ENCODE measurements at places on chromosomes 6 and 20.

DNA sequence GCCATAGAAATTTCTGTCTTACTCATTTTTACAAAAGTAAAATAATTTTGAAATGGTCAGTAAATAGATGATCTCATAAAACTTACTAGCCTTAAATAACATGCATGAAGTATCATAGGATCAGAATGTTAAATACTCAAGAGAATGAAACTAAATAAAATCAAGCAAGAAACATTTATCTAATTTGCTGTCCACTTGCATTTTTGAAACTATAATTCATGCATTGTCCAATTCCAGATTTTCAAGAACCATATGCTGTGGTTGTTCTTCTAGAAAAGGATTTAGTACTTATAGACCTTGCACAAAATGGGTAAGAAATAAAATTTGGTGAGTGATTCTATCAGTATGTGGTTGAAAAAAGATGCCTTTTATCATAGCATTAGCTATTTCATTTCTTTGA lies 107.0 kb downstream of the STXBP5 start:
- no peak for DNase-seq
- peaks cover 10% of the 10 kb centered on the region for H3K36me3 ChIP-seq
- H3K4me1 ChIP-seq, result peaks cover 1% of the 10 kb centered on the region
- H3K4me3 ChIP-seq, result no peak overlapping the region

- DNase-seq, result no peak
- H3K36me3 ChIP-seq, result peaks cover 4% of the 10 kb centered on the region
- H3K27me3 ChIP-seq, result peaks cover 2% of the 10 kb centered on the region
- H3K4me1 ChIP-seq, result no peaks in the 10 kb centered on the region
Measured at GRCh38 chr20:62965363-62965771, 12.9 kb downstream of the SLC17A9 start.

DNA sequence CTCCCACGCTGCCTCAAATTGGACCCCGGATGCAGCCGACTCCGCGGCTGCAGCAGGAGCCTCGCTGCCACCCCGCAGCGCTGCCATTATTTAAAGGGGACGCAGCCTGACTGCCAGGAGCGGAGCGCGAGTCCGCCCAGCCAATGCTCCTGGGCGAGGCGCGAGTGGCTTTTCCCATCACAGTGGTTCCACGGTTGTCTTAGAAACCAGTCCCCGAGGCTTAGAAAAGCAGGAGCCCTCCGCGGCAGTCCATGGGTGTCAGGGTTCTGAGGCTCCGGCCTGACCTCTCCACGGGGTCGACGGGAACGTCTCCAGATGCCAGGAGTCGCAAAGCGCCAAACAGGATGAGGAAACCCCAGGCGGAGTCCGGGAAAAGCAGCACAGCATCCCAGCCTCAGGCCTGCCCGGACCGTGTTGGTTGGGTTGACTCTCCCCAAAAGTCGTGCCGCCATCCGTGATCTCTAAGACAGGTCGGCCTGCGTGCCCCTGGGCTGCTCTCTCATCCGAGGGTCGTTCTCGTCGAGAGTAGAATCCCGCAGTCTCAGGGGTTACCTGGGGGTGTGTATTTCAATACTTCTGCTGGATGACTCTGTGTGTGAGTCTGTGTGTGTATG lies 975.8 kb upstream of the DEFB115 start:
- H3K36me3 ChIP-seq, result peaks cover 2% of the 10 kb centered on the region
- peak overlapping the region; percentile 17 for H3K4me3 ChIP-seq
- no peak for DNase-seq
- peak overlapping the region; percentile 13 for H3K27ac ChIP-seq
- no peaks in the 10 kb centered on the region for H3K27me3 ChIP-seq
- H3K4me1 ChIP-seq, result peaks cover 18% of the 10 kb centered on the region

GRCh38 chr6:46347669-46348068 lies 143.6 kb downstream of the RCAN2 start:
- no peaks in the 10 kb centered on the region for H3K4me1 ChIP-seq
- no peaks in the 10 kb centered on the region for H3K36me3 ChIP-seq
- DNase-seq, result no peak
- H3K27ac ChIP-seq, result no peak overlapping the region
- H3K4me3 ChIP-seq, result no peak overlapping the region

DNA sequence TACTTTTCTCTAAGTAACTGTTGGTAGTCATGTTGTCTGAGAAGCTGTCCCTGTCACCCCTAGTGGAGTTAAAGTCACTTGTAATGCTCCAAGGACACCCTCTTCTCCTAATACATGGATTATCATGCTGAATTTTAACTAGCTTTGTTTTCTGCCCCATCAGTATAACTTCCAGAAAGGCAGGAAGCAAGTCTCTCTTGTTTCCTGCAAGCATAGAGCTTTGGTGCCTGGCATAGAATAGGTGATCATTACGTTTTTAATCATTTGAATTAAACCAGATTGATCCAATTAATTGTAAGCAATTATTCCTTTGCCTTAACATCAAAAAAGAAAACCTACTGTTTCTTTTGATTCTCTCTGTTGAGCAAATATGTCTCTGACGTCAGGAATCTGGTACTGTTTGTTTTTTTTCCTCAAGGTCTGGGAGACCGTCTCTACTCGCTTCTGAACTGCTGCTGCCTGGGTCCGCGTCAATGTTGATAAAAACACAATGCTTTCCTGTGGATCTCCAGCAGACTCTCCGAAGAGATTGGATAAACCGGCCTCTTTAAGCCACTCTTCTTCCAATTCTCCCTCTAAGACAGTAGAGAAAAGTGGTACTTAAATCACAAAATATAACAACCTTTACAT lies 71.8 kb downstream of the ARHGAP18 start:
- no peak overlapping the region for H3K27ac ChIP-seq
- H3K27me3 ChIP-seq, result no peaks in the 10 kb centered on the region
- peaks cover 8% of the 10 kb centered on the region for H3K36me3 ChIP-seq
- no peak overlapping the region for H3K4me3 ChIP-seq
- DNase-seq, result no peak

GRCh38 chr20:330233-331149 lies 5.1 kb downstream of the SOX12 start:
- no peak overlapping the region for H3K4me3 ChIP-seq
- H3K4me1 ChIP-seq, result peaks cover 22% of the 10 kb centered on the region
- H3K27ac ChIP-seq, result peak overlapping the region; percentile 41
- H3K27me3 ChIP-seq, result no peaks in the 10 kb centered on the region
- peak; percentile 64 for DNase-seq

- no peaks in the 10 kb centered on the region for H3K36me3 ChIP-seq
- no peak overlapping the region for H3K4me3 ChIP-seq
- H3K4me1 ChIP-seq, result peaks cover 32% of the 10 kb centered on the region
- no peak for DNase-seq
Measured at GRCh38 chr6:36731622-36732310, 34.1 kb downstream of the RAB44 start.

DNA sequence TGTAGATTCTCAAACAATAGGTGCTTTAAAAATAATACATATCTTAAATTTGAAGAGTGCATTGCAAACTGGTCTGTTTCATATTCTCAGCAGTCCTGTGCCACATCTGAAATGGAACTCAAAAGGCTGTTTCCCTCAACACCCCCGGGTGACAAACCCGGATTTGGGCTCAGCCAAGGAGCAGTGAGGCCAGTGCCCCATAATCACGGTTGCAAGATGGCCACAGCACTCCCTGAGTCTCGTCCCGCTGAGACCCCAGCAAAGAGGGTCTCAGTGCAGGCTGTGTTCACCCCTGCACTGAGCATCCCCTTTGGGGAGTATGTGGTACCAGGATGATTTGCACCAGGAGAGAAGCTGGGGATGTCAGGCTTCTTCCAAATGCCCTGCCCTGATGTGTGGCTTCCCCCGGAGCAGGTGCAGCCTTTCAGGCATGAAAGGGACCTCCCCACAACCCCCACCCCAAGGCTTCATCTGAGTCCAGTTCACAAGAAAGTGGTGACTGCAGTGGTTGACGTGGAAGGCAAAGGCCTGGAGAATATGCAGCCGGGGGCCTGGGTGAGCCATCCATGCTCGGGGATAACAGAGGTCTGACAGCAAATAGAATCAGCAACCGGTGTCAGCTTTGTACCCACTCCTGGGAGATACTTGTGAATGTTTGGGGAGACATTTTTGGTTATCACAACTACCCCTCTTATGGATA lies 202.9 kb downstream of the SYNDIG1 start:
- no peak overlapping the region for H3K27ac ChIP-seq
- H3K4me1 ChIP-seq, result no peaks in the 10 kb centered on the region
- H3K27me3 ChIP-seq, result peaks cover 2% of the 10 kb centered on the region
- no peak for DNase-seq
- H3K36me3 ChIP-seq, result no peaks in the 10 kb centered on the region

DNA sequence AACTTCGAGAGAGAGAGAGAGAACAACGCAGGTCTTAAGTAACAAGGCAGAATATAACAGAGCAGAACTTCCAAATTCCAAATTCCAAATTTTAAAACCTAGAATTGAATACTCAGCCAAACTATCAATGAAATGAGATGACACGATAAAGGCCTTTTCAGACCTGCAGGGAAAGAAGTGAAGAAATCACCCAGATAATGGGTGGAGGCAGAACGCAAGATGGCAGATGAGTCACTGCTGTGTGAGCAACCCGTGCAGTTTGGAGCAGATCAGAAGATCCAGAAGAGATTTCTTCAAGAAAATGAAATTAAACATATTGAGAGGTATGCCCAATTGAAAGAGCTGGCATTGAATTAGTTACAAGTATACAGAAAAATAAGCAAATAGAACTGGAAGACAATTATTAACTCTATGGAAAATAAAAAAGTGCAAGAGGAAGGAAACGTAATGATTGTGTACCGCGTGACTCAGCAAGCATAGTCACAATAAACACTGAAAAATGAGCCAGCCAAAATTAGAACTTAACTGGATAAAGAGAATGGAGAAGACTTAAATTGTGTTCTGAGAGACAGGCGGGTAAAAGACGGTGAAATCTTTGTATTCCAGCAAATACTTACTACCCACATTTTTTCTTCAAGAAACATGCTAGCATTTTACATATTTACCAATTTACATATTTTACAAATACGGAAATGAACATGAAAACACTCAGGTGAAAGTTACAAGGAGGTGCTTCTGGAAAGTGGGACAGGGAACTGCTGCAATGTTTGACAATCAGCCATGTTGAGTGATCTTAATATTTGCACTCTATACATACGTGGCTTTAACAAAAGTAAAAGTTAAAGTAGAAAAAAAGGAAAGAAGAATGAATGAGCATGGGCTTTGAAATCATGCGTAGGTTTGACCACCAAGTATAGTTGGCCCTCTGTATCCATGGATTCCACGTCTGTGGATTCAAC lies 87.9 kb upstream of the CDYL start:
- H3K4me1 ChIP-seq, result peaks cover under 1% of the 10 kb centered on the region
- H3K36me3 ChIP-seq, result no peaks in the 10 kb centered on the region
- no peak overlapping the region for H3K27ac ChIP-seq
- H3K27me3 ChIP-seq, result peaks cover 19% of the 10 kb centered on the region

GRCh38 chr20:45972500-45973183 lies 639 bp upstream of the ZNF335 start:
- H3K4me3 ChIP-seq, result peak overlapping the region; percentile 93
- no peaks in the 10 kb centered on the region for H3K27me3 ChIP-seq
- peak overlapping the region; percentile 100 for H3K27ac ChIP-seq

DNA sequence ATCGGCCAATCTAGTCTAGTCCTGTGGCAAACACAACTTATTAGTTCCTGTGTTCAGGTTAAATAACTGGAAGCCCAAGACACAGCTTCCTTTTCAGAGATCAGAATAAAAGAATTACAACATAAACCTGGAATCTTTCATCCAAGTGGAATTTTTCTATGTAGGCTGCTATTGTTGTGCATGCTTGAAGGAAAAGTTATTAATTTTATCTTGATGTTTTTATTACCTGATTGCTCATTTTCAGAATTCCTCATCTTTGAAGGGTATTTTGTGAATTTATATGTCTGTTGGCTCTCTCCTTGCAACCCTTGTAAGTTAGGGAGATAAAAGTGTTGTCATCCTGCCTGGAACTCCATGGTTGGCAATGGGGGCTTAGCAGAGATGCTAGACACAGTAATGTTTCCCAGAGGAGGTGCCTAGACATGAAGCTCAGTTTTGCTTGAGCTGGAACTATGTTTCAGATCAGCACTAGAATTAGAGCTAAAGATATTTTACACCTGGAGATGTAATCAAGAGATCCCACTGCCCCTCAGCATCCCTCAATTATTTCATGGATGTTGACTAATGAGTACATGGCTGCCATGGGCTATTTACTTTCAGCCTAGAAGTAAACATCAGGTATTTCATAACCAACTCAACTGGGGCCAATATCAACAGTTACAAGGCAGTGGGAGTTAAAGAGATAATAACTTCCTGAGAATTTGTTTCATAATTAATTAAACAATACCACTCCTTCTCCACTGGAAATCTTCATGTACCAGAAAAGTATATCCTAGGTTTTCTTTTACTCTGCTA lies 367.0 kb upstream of the MARCKS start:
- H3K27ac ChIP-seq, result no peak overlapping the region
- H3K4me1 ChIP-seq, result peaks cover 3% of the 10 kb centered on the region
- no peaks in the 10 kb centered on the region for H3K27me3 ChIP-seq
- H3K36me3 ChIP-seq, result peaks cover 1% of the 10 kb centered on the region

DNA sequence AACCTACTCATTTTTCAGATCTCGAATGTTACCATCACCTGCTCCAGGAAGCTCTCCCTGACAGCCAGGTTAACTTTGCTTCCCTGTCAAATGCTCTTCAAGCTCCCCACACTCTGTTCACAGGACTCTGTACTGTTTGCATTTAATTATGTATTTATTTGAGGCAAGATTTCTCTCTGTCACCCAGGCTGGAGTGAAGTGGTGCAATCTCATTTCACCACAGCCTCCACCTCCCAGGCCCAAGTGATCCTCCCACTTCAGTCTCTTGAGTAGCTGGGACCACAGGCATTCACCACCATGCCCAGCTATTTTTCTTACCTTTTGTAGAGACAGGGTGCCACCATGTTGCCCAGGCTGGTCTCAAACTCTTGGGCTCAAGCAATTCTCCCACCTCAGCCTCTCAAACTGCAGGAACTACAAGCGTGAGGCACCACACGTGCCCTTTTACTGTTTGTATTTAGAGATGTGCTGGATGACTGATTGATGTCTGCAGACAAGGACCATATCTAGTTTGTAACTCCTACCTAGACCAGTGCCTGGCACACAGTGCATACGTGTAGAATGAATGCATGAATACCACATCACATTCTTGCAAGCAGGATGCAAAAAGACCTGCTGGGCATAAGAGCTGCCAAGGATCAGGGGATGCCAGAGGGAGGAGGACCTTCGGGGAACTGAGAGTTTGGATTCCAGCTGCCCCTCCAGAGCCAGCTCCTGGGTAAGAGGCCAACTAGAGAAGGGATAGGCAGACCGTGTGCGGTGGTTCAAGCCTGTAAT lies 15.6 kb upstream of the CBFA2T2 start:
- DNase-seq, result no peak
- H3K4me3 ChIP-seq, result no peak overlapping the region
- H3K27me3 ChIP-seq, result no peaks in the 10 kb centered on the region
- H3K27ac ChIP-seq, result no peak overlapping the region
- peaks cover 9% of the 10 kb centered on the region for H3K4me1 ChIP-seq
- no peaks in the 10 kb centered on the region for H3K36me3 ChIP-seq

- no peak overlapping the region for H3K4me3 ChIP-seq
- H3K4me1 ChIP-seq, result no peaks in the 10 kb centered on the region
- H3K36me3 ChIP-seq, result no peaks in the 10 kb centered on the region
- DNase-seq, result no peak
- H3K27me3 ChIP-seq, result no peaks in the 10 kb centered on the region
- no peak overlapping the region for H3K27ac ChIP-seq
Measured at GRCh38 chr6:23784301-23784919, 341.6 kb upstream of the NRSN1 start.
